WTC11 (cell line): ENCODE measurements at places on chromosomes 1 and 21.

DNA sequence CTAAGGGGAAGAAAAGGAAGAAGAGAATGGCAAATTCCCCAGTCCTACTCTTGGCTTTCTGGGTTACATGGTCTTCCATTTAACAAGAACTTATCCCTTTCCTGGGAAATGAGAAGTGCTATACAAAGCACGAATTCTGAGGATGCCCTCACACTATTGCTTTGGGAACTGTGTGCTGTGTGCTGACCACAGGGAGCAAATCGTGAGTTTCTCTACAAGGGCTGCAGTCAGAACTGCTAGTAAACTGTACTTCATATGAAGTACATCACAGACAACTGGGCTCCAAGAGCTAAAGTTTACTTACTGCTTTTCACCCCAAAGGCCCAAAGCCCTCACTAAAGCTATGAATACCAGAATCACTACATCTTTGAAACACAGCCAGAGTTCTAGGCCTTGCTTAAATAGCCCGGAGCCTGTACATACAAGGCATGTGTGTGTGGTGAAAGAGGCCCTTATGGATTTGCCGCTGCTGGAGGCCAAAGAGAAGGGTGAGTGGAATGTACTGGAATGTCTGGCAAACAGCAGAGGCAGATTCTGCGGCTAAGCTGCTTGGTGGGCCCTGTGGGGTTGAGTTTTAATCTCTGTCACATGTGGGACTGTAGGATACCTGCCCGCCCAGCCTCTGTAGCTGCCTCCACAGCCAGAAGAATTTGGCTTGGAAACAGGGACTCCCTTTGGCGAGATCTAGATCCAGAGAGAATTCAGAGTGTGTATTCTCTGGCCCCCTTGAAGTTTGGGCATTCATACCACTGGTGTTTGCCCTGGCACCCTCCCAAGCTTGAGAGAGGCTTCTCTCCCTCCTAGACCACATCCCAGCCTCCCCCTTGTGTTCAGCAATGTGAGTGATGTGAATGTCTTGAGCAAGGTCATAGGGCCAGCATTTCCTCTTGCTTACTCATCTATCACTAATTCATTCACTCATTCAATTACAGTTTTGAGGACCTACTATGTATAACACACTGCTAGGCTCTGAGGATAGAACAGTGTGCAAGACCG lies 21.9 kb upstream of the TRIM67 start:
- DNase-seq: no peak
- H3K4me1 ChIP-seq: no peaks in the 10 kb centered on the region
- no peak overlapping the region for H3K4me3 ChIP-seq
- H3K27me3 ChIP-seq: peaks cover 17% of the 10 kb centered on the region
- H3K27ac ChIP-seq: no peak overlapping the region

- no peaks in the 10 kb centered on the region; the same call in none of the 2 replicates for H3K27me3 ChIP-seq
- H3K4me3 ChIP-seq: peak overlapping the region; percentile 85
- peaks cover 29% of the 10 kb centered on the region for H3K4me1 ChIP-seq
- H3K27ac ChIP-seq: peak overlapping the region; percentile 67; the same call in 1 of the 2 replicates
These were observed 674 bp upstream of the ATXN7L2 start for GRCh38 chr1:109482791-109483671.

DNA sequence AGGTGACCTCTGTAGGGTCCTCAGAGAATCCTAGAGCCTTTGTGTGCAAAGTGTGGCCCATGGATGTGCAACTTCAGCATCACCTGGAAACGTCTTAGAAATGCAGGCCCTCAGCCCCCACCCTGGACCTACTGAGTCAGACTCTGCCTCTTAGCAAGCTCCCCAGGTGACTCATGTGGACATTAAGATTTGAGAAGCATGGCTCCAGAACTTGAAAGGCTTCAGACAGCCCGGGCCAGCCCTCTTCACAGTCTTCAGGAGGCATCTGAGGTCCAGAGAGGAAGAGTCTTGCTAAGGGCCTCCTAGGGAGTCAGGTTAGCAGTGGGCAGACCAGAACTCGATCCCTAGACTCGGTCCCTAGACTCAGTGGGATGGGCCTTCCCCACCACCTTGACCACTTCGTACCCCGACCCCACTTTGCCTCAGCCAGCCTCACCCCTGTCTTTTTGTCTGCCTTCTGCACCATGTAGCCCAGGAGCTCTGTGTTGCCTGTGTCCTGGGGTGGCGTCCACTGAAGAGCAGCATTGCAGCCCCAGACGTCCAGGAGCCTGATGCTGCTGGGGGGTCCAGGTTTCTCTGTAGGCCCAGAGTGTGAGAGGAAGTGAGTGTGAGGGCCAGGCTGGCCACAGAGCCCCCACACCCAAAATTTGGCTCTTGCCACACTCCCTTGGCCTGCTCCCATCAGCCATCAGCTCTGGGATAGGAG lies 4.8 kb downstream of the MYBPH start:
- no peaks in the 10 kb centered on the region for H3K36me3 ChIP-seq
- no peak overlapping the region for H3K27ac ChIP-seq
- H3K4me1 ChIP-seq: peaks cover 14% of the 10 kb centered on the region
- no peaks in the 10 kb centered on the region for H3K27me3 ChIP-seq

DNA sequence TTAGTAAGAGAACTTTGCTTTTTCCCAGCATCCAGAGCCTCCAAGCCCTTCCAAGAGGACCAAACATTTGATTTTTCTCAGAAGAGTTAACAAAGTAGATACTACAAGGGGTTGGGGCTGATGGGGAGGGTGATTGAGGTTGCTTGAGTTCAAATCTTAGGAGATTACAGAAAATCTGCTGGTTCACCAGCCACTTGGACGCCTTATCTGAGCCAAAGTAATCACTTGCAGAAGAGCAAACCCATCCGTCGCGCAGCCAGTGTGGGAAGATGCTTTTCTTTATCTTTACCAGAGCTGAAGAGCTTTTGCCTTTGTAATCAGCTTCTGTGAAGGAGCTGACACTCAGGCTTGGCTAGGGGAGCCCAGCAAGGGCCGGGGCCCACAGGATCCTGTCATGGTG lies 91.9 kb upstream of the CTTNBP2NL start:
- H3K36me3 ChIP-seq: no peaks in the 10 kb centered on the region
- DNase-seq: no peak
- no peak overlapping the region for H3K27ac ChIP-seq
- peaks cover 16% of the 10 kb centered on the region for H3K4me1 ChIP-seq

- H3K36me3 ChIP-seq: no peaks in the 10 kb centered on the region
- DNase-seq: no peak
- no peak overlapping the region for H3K27ac ChIP-seq
- no peaks in the 10 kb centered on the region for H3K27me3 ChIP-seq
- no peak overlapping the region for H3K4me3 ChIP-seq
- peaks cover 48% of the 10 kb centered on the region for H3K4me1 ChIP-seq
These were observed 137.5 kb downstream of the NOS1AP start for GRCh38 chr1:162206749-162207635.

GRCh38 chr21:43191521-43191920 lies 22.7 kb downstream of the CRYAA start:
- H3K4me3 ChIP-seq: no peak overlapping the region
- peak; percentile 4 for DNase-seq
- peaks cover 15% of the 10 kb centered on the region for H3K4me1 ChIP-seq
- H3K27me3 ChIP-seq: peaks cover 2% of the 10 kb centered on the region; the same call in 1 of the 2 replicates
- no peaks in the 10 kb centered on the region for H3K36me3 ChIP-seq
- no peak overlapping the region for H3K27ac ChIP-seq

DNA sequence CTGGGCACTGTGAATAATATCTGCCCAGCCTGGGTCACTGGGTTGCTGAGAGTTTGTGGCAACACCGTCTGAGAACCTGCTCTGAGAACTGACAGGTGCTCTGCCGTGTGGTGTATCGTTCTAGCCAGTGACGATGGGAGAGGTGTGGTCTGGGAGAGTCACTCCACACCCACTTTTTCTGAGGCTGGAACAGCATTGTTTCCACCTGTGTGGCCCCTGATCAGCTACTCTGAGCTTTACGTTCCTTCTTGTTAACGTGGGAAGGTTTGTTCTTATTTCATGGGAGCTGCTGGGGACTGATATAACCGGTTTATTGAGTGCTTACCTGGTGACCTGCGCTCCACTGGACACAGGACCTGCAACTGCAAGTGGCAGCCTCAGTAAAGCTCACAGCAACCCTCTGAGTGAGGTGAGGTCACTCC lies 34.8 kb upstream of the TENT5C start:
- no peak for DNase-seq
- peaks cover 10% of the 10 kb centered on the region for H3K4me1 ChIP-seq
- H3K27me3 ChIP-seq: no peaks in the 10 kb centered on the region
- H3K27ac ChIP-seq: no peak overlapping the region

GRCh38 chr1:106222403-106222802 lies 834.1 kb upstream of the PRMT6 start:
- no peaks in the 10 kb centered on the region for H3K36me3 ChIP-seq
- no peaks in the 10 kb centered on the region for H3K4me1 ChIP-seq
- no peak for DNase-seq
- no peak overlapping the region for H3K4me3 ChIP-seq
- no peaks in the 10 kb centered on the region for H3K27me3 ChIP-seq
- H3K27ac ChIP-seq: no peak overlapping the region

DNA sequence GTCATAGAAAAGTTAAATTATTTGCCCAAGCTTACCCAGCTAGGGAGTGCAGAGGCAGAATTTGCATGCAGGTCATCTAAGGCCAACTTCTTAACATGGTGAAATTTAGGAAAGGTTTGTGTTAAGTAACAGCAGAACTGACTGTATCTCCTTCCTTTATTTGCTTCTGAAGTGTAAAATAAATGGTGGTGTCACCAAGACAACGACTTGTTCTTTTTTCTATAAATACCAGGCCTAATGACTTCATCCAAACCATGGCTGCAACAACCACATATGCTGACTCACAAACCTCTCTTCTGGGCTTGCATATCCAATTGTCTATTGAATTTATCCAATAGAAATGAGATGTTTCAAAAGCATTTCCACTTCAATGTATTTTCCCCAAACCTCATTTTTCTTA lies 19.1 kb downstream of the COL24A1 start:
- no peak for DNase-seq
- no peak overlapping the region for H3K4me3 ChIP-seq
- no peaks in the 10 kb centered on the region; the same call in 1 of the 2 replicates for H3K27me3 ChIP-seq

DNA sequence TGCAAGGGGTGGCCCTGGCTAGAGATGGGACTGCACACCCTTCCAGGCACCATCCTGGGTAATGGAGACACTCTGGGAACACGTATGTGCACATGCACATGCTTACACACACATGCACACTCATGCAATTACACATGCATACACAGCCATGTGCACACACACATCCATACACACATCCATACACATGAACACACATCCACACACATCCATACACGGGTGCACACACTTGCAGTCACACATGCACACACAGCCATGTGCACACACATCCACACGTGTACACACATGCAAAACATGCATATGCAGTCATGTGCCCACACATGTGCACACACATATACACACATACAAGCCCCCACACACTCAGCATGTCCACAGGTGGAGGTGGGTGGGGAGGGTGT lies 22.3 kb upstream of the POFUT2 start:
- no peaks in the 10 kb centered on the region for H3K36me3 ChIP-seq
- DNase-seq: no peak
- no peak overlapping the region for H3K4me3 ChIP-seq
- H3K4me1 ChIP-seq: peaks cover 6% of the 10 kb centered on the region; the same call in 1 of the 2 replicates
- H3K27me3 ChIP-seq: peaks cover 9% of the 10 kb centered on the region
- no peak overlapping the region for H3K27ac ChIP-seq

- H3K4me1 ChIP-seq: peaks cover 14% of the 10 kb centered on the region
- DNase-seq: no peak
- H3K27me3 ChIP-seq: no peaks in the 10 kb centered on the region; the same call in 1 of the 2 replicates
- H3K27ac ChIP-seq: no peak overlapping the region
These were observed 252.4 kb upstream of the DUSP10 start for GRCh38 chr1:221994274-221994698.

GRCh38 chr1:22249928-22250680 lies 107.2 kb upstream of the WNT4 start:
- DNase-seq: no peak
- H3K36me3 ChIP-seq: no peaks in the 10 kb centered on the region
- H3K4me3 ChIP-seq: no peak overlapping the region
- no peak overlapping the region for H3K27ac ChIP-seq

- no peak for DNase-seq
- no peaks in the 10 kb centered on the region for H3K27me3 ChIP-seq
- no peak overlapping the region for H3K27ac ChIP-seq
- H3K4me1 ChIP-seq: no peaks in the 10 kb centered on the region
- no peak overlapping the region for H3K4me3 ChIP-seq
These were observed 88.4 kb downstream of the DPYD start for GRCh38 chr1:97832481-97832880.

GRCh38 chr1:23759277-23759676 lies 16.0 kb downstream of the ELOA start:
- H3K27me3 ChIP-seq: no peaks in the 10 kb centered on the region
- H3K27ac ChIP-seq: no peak overlapping the region
- no peak for DNase-seq
- no peak overlapping the region for H3K4me3 ChIP-seq
- peaks cover 67% of the 10 kb centered on the region for H3K36me3 ChIP-seq
- no peaks in the 10 kb centered on the region for H3K4me1 ChIP-seq

- peaks cover 39% of the 10 kb centered on the region for H3K36me3 ChIP-seq
- no peak overlapping the region for H3K4me3 ChIP-seq
- H3K27me3 ChIP-seq: peaks cover 16% of the 10 kb centered on the region
- no peak overlapping the region for H3K27ac ChIP-seq
- peaks cover 18% of the 10 kb centered on the region for H3K4me1 ChIP-seq
These were observed 10.0 kb downstream of the YBEY start for GRCh38 chr21:46295996-46296752.

DNA sequence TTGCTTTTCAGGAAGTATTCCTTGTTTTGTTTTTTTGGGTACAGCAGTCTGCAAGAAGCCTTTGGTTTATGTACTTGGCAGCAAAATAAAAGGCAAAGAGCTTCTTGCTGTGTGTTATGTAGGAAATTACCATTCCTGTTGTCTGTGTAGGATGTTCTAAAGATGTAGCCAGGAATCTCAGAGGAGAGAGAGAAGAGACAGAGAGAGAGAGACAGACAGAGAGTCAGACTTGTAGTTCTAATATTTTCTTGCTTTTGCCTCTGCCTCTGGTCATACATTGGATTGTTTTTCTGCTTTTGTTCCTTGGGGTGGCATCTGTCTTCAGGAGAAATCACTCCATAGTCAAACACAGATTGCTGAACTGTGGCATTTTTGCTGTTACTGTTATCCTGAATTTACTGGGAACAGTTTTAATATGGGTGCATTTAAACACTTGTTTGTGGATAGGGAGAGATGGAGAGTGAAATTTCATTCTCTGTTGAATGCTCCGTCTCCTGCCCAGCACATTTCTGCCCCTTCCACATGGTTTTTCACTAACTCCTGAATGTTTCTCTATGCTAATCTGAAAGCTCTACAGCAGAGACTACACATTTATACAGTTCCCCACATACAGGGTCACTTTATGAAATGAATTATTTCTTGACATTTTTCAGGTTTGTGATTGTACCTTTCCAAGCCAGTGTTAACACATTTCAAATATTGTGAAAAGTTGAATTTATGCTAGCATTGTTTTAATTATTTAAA lies 49.8 kb downstream of the POU2F1 start:
- H3K4me3 ChIP-seq: no peak overlapping the region
- DNase-seq: no peak
- peaks cover 66% of the 10 kb centered on the region for H3K4me1 ChIP-seq
- no peaks in the 10 kb centered on the region for H3K27me3 ChIP-seq
- H3K36me3 ChIP-seq: no peaks in the 10 kb centered on the region
- peak overlapping the region; percentile 90 for H3K27ac ChIP-seq

- H3K36me3 ChIP-seq: peaks cover 5% of the 10 kb centered on the region; the same call in 1 of the 2 replicates
- no peak for DNase-seq
- peaks cover 13% of the 10 kb centered on the region for H3K4me1 ChIP-seq
- H3K27me3 ChIP-seq: no peaks in the 10 kb centered on the region
- H3K4me3 ChIP-seq: no peak overlapping the region
These were observed 2.8 kb upstream of the CD1C start for GRCh38 chr1:158286941-158287346.

- no peak overlapping the region for H3K27ac ChIP-seq
- no peaks in the 10 kb centered on the region for H3K36me3 ChIP-seq
- H3K4me1 ChIP-seq: no peaks in the 10 kb centered on the region
- no peak for DNase-seq
- H3K4me3 ChIP-seq: no peak overlapping the region
- no peaks in the 10 kb centered on the region for H3K27me3 ChIP-seq
These were observed 198.4 kb upstream of the VAMP3 start for GRCh38 chr1:7572654-7573152.
